ENCODE measurements at places on chromosomes 12 and 14.
A peak's percentile ranks its signal among the peaks of the same experiment; 100 is the strongest.

GRCh38 chr12:64411427-64411826 is 7.2 kb downstream of the XPOT start:
- DNase-seq = no peak

DNA sequence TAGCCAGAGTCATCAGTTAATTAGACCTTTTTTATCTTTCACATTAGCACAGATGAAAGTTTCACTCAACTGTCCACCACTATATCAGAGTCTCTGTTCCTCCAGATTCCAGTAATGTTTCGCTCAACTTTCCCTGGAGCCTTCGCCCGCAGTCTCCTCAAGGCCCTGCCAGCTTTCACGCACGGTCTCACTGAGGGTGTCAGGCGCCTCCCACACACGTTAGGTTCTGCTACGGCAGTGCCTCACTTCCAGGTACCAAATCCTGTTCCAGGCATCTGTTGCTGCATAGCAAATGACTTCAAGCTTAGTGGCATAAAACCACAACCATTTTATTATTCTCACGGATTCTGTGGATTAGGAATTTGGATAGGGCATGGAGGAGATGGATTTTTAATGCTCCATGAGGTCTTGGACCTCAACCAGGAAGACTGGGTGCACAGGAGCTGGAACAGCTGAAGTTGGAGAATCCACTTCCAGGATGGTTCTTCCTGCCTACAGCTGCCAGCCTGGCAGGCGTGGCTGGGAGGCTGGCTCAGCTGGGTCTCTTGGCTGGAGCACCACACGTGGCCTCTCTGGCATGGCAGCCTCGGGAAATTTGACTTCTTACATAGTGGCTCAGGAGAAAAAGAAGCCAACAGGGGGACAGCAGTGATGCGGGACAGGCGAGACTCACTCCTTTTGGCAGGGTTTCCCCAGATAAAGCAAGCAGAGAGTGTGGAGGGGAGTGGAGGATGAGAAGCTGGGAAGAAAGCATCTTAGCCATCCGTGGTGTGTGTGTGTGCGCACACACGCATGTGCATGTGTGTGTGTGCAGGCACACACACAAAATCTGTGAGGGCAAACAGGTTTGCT is 21.3 kb upstream of the BCDIN3D start:
- no peak for DNase-seq

DNA sequence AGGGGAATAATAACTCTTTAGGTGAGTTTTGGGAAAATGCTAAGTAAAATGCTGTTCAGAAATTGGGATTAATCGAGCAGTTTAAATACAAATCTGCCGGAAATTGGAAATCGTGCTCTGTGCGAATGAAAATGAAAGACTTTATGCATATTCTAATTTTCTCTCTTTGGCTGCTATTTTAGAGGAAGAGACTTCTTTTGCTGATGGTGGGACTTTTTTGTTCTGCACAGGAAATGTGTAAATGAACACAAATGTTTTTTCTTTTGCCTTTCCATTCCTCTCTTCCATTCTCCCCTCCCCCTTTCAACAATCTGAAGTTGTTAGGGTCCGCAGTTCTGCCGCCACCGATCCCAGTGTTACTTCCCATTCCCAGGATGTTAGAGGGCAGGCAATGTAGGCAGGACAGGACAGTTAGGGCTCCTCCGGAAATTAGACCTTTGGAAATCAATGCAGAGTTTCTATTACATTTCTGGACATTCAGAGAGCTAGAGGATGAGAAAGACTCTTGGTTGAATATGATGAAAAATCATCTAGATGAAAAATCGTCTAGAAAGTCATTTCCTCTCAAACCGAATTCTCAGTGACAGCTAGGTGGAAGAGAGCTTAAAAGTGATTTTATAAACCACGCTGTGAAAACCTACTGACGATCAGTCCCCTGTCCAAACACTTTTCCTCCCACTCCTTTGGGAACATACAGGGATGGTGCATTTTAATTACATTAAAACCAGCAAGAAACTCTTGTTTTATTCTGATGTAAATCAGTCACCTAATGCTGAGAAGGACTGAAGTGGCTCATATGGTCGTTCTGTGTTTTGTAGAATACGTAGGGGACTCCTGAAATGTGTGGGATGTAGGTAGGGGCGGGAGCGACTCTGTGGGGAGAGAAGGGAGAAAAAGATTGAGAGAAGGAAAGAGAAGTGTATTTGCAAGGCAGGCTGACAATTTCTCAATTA is 17.8 kb downstream of the FOXG1 start:
- no peak for DNase-seq

GRCh38 chr12:98912401-98912974 is 267.4 kb downstream of the APAF1 start:
- no peak for DNase-seq

DNA sequence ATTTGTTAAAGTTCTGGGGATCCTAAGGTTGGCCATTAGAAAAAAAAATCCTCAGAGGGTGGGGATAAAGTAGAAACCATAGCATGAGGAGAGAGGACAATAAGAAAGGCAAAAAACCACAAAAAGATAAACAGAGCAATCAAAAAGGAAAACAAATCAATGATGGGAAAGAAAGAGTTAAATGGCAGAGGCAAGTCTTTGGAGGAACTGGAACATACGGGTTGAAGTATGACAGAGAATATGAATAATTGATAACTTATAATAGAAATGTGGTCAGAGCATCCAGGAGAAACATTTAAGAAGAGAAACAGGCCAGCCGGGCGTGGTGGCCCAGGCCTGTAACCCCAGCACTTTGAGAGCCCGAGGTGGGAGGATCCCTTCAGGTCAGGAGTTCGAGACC is 17.8 kb upstream of the SALL2 start:
- no peak for DNase-seq

DNA sequence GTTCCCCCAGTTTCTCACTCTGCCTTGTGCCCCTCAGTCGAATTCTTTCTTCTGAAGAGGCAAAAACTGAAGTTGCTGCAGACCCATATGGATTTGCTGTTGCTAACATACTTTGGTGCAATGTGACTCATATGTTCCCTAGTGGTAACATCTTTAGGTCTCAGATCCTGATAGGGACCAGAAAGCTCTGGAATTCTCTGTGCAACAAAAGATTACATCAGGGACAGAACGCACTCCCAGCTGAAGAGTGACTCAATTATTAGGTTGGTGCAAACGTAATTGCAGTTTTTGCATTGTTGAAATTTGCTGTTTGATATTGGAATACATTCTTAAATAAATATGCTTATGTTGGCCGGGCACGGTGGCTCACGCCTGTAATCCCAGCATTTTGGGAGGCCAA is 8.2 kb upstream of the DHRS2 start:
- DNase-seq = no peak

DNA sequence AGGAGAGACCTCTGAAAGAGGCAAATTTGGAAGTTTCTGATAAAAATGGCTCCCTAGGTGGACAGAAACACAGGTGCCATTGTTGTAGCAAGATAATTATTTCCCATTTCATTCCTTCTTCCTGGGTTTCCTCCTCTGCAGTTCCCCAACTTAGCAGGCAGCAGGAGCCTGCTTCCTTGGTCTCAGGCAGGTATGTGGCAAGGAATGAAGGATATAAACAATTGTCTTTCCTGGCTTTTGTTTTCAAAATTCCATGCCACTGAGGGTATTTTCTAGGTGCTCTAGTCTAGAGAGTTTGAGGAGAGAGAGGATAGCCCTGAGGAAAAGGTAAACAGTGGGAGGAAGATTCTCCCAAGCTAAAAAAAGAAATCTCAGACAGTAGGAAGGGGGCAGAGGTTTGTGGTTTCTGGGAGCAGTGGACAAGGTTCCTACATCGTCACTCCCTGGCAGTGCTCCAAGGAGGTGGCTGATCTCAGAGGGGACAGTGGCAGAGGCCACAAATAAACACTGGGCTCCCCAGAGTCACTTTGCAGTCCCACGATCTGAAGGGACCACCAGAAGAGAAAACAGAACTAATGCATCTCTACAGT is 82.6 kb upstream of the IGF1 start:
- DNase-seq = no peak

DNA sequence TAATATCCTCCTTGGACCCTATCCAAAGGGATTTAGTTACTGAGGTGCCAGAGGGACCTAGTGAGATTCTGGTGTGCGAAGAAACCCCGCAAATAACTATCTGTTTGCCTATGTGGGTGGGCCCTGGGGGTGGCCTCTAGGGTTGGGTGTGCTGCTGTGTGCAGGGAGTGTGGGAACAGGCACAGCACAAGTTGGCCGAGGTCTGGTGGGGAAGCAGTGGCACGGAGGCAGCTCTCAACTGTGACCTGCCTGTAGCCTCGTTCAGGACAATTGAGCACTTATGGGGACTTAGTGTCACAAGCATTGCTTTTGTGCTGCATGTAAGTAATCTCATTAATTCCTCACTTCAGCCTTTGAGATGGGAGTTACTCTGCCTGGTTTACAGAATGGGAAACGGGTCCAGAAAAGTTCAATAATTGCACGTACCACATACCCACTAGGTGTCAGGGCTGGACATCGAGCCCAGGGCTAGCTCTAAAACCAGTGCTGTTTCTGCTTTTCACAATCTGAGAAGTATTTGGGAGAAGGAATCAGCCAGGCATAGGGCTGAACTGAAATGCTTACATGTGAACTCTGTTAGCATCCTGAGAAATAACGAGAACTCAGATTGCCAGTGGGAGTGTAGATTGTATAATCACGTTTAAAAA is 58.8 kb downstream of the TECPR2 start:
- peak; percentile 3 for DNase-seq

DNA sequence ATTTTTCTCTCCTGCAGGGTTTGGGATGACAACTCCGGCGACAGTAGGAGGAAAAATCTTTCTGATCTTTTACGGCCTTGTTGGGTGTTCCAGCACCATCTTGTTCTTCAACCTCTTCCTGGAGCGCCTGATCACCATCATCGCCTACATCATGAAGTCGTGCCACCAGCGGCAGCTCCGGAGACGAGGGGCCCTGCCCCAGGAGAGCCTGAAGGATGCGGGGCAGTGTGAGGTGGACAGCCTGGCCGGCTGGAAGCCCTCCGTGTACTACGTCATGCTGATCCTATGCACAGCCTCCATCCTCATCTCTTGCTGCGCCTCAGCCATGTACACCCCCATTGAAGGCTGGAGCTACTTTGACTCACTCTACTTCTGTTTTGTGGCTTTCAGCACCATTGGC is 72.3 kb upstream of the PSMC1 start:
- no peak for DNase-seq

DNA sequence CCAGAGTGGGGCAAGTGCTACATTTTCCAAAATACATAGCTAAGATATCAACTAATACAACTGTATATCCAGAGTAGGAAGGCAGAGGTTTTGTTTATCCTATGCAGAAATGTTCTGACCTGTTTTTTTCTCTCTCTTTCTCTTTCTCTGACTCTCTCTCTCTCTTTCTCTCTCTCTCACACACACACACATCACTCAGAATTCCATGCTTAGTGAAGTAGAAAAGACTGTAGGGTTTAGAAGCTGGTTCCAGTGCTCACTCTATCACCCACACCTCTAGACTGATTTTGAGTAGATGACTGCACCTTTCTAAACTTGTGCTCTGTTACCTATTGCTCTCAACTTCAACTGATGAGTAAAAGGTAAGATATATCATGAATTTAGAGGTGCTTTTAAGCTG is 356.7 kb downstream of the LRIG3 start:
- no peak for DNase-seq

- DNase-seq = no peak
Measured at GRCh38 chr12:1436015-1436414, 158.4 kb downstream of the FBXL14 start.

GRCh38 chr14:50064993-50065392 is 51.4 kb downstream of the VCPKMT start:
- DNase-seq = no peak

DNA sequence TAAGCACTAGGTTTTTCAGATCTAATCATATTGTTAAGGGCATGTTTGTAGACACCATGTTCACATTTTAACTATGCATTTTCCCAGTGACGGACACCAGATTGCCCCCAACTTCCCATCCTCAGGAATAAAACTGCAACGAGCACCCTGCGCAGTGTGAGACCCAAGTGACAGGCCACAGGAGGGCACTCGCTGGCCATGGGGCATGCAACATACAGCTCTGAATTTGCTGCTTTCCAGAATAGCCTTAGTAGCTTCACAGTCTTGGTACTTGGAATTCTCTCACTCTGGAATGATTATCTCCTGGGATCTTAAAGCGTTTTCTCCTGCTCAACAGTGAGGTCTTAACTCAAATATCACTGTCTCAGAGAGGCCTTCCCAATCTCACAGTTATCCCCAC is 972 bp upstream of the DDX47 start:
- DNase-seq = no peak

DNA sequence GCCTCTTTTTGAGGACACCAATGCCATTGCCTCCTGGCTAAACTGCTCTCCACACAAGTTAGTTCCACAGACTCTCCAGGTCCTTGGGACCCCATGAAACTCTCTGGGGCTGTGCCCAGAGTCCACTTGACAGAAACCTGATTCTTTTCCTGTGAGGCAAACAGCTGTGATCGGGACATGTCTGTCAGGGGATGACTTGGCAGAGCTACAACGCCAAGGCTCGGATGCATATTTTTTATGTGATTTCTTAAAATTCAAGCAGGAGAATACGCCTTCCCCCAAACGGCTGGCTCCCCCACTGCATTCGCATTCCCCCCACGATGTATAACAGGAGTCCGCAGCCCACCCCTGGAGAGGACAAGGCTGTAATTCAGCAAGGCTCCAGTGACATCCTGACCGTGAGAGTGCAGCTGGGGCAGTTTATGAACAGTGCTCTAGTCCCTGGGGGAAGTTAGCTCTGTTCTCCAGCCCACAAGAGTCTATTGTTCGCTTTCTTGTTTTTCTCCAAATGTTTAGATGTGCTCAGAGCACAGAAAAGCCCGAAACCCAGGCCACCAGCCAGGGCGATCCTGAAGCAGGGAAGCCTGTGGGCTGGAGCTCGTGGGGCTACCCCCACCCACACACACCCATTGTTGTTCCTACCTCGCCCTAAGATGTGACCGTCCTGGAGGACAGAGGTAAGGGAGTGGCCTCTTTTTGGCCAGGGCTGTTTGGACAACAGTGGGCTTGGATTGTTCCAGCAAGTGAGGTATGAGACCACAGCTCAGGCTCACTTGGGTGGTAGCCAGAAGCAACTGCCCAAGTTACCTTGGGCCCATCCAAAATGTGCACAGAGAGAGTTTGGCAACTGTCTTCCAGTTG is 159.5 kb downstream of the ZFP36L1 start:
- no peak for DNase-seq

DNA sequence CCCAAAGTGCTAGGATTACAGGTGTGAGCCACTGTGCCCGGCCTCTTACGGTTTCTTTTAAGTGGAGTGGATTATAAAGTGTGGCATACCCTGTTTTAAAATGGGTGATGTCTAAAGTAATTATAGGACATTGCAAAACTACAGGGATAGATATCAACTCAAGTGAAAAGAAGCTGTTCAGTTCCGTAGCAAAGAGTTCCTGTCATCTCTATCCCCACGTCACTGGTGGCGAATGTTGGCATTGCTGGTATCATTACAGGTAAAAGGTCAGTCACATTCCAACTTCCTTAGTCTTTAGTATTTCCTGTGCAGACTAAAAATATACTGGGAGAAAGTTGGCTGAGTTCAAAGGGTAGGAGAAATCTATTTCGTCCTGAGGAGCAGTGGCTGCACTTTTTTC is 95.6 kb upstream of the SLC38A2 start:
- DNase-seq = no peak

- DNase-seq = no peak
Measured at GRCh38 chr14:44895716-44896115, 66.0 kb downstream of the KLHL28 start.
